ENCODE measurements at places on chromosomes 11 and 22.

- DNase-seq = no peak
Observed at GRCh38 chr11:128739589-128739988, 45.7 kb downstream of the FLI1 start.

DNA sequence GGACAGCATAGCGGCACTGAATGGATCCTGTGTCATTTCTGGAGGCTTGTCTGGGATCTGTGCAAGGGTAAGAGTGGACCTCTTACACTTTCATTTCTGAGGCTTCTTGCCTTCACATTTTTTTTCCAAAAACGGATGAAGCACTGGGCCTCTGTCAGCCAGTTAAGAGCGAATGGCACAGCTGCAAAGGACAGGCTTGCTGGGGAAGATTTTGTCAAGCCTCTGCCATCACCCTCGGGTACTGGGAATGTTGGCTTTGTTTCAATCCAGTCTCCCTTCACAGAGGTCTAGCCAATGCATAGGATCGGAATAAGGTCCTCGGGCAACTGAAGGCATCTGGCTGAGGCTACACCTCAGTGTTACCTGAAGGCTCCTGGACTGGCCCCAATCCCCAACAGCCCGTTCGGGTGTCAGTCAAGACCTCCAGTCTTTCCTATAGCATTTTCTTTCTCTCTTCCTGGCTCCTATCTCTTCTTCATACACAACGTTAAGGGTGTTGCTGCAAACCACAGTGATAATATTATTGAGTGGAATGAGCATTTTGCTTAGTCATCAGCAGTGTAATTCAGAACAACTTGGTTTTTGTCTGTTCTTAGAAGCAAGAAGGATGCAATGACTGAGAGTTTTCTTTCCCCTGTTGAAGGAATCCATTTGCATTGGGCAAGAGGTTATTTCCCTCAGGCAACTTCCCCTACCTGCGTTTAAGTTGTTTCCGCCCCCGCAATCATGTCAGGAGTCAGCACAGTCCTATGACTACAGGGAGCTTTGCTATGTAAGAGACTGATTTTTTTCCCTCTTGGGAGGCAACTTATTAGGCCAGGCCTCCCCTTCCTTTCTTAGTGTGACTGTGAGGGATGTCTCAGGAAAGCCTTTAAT, 22.8 kb downstream of the NPAT start:
- DNase-seq = no peak

- DNase-seq = no peak
Observed at GRCh38 chr11:65920372-65920802, 1.2 kb downstream of the DRAP1 start.

GRCh38 chr11:58787903-58788302, 56.2 kb upstream of the GLYAT start:
- DNase-seq = peak; percentile 5

DNA sequence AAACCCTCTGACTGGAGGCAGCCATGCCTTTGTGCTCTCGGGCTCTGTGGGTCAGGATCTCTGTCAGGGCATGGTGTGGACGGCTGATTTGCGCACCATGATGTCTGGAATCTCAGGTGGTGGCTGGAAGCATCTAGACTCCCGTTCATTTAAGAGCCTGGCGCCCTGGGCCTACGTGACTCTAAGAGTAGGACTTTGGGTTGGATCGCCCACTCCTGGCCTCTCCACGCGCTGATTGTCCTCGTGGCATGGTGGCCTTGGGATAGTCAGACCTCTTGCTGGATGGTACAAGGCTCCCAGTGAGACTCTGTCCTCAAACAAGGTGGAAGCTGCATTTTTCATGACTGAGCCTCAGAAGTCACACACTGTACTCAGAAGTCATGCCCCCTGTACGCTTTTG, 224.3 kb downstream of the TBC1D22A start:
- DNase-seq = no peak

DNA sequence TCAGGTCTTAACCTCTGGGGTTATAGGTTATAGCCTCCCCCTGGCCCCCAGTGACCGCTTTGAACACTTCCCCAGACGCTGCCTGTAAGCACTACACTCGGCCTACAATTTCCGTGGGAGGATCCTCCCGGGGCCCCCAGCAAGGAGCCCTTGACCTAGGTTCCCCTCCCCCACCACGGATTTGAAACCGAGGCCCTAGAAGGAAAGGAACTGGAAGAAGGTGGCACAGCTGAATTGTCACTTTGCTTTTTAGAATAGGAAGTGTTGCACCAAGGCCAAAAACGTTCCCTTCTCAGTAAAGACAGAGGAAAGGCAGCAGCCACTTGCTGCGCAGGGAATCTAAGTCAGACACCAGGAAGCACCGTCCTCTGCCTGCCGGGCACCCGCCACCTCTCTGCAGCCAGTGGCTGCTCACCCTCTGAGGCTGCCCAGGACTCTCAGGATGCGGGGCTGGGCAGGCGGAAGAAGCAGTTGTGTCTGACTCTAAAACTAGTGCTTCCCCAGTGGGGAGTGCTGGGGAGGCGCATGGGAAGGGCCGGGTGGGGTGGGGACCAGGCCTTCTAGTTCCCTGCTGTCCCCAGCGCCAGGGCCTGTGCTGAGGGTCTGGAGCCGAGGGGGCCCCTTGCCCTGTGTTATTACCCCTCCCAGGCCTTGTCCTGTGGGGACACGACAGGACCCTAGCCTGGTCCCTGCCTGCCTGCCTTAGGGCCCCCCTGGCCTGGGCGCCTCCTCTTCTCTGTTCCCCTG, 7.9 kb upstream of the FLRT1 start:
- DNase-seq = no peak

- DNase-seq = no peak
Observed at GRCh38 chr22:42934338-42934737, 77.3 kb upstream of the ARFGAP3 start.

DNA sequence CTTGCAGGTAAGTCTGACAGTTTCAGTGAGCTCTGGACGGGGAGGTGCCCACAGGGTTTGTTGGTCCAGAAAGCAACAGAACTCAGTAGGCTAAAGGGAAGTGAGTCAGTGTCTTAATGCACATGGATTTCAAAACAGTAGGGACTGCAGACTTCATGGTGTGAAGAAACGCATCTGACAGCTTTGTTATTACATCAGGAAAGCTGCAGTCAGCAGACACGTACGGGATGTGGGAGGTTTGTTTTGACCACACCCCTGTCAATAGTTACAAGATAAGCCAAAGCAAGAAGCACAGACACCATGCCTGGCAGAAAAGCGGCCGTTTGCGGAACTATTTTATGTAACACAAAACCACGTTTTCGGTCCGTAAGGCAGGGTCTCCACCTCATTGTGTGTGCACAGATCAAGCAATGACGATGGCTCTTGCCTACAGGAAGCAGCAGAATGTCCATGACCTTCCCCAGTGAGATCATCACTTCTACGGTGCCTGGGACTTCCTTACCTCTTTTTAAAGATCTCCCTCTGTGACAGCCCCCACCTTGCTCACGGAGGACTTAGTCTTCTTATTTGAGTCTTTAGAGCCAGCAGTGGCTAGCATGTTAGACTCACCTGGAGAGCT, 58.2 kb upstream of the FTH1 start:
- peak; percentile 71 for DNase-seq

- no peak for DNase-seq
Observed at GRCh38 chr22:39513791-39514190, 6.6 kb upstream of the ATF4 start.

- DNase-seq = no peak
Observed at GRCh38 chr11:95832763-95833162, 42.5 kb downstream of the CEP57 start.

- DNase-seq = no peak
Observed at GRCh38 chr11:94546162-94546470, 2.4 kb downstream of the FUT4 start.

GRCh38 chr22:17370766-17371432, 1.6 kb downstream of the CECR2 start:
- DNase-seq = no peak

- DNase-seq = no peak
Observed at GRCh38 chr11:40921246-40921645, 538.2 kb downstream of the LRRC4C start.

GRCh38 chr11:16871368-16871767, 132.9 kb downstream of the C11orf58 start:
- DNase-seq = no peak

DNA sequence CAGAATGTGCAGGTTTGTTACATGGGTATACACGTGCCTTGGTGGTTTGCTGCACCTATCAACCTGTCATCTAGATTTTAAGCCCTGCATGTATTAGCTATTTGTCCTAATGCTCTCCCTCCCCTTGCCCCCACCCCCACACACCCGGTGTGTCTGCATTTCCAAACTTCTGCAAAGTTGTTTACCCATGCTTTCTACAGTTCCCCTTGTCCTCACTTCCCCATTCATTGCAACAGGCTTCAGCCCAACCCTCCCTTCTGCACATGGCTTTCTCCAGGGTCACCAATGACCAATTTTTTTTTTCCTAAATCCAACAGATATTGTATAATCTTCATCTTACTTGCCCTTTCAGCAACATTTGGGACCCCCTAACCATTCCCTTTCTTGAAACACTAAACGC, 32.0 kb upstream of the NUP50 start:
- no peak for DNase-seq

DNA sequence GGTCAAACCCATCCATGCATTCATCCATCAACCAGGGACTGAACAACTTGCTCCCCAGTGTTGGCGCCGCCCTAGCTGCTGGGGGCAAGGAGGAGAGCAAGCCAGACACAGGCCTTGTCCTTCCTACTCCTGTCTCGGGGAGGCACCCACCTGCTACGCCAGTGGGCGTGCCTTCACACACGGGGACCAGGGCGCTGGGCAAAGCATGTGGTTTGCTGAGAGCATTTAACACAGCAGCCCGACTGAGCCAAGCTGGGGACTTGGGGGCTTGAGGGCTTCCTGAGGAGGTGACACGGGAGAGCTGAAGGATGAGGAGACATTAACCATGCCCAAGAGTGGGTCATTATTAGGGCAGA, 30.6 kb downstream of the CACNA1I start:
- no peak for DNase-seq

Data from H54 (cell line).